ENCODE measurements at places on chromosomes 3 and 15.

DNA sequence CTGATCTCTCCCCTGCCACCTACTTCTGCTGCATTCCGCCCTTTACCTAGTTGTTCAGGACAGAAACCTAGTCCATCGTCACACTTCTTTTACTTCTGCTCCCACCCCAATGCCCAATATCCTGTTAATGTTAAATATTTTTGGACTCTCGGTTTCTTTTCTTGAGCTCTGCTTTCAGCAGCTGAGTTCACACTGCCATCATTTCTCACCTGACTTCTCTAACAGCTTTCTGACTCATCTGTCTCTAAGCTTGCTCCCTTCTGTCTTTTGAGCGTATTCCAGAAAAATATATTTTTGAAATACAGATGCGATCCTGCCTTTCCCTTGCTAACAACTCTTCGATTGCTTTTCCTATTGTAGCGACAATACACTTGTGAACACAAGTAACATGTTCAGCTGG, 183.4 kb downstream of the KLHL25 start:
- no peak for DNase-seq

DNA sequence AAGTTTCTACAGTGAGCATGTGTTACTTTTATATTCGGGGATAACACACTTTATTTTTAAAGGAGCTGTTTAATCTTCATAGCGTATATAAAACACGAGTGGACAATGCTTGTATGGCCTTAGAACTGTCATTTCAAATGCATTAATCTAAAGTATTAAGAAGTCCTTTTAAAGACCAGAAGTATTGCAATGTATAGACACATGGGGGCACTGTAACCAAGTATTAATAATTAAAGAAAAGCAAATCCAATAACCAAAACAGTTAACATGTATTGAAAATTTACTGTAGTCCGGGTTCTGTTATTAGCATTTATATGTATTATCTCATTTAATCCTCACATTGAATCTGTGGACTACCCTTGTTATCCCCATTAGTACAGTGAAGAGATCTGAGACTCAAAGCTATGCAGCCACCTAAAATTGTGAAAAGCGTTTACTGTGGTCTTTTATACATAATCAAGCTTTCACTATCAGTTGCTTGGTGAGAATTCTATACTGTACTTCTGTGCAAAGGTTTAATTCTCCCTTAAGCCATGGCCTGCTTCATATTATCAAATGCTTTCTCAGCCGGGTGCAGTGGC, 10.1 kb downstream of the ARL14 start:
- DNase-seq = no peak

DNA sequence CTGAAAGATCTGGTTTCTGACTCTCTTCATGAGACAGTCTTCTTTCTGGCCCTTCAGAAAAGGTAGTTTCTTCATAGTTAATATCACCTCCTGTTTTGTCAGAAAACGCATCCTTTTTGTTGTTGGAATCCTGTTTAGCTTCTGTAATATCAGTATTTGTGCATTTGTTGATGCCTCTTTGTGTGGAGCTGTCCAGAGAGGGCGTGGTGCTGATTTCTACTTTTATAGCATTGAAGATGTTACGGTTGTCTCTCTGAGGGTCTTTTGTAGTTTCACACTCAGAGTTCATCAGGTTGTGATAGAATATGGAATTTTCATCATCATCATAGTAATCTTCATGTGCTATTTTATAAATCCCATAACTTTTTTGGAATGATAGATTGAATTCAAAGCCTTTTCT, 8.9 kb downstream of the GPR149 start:
- DNase-seq = no peak

DNA sequence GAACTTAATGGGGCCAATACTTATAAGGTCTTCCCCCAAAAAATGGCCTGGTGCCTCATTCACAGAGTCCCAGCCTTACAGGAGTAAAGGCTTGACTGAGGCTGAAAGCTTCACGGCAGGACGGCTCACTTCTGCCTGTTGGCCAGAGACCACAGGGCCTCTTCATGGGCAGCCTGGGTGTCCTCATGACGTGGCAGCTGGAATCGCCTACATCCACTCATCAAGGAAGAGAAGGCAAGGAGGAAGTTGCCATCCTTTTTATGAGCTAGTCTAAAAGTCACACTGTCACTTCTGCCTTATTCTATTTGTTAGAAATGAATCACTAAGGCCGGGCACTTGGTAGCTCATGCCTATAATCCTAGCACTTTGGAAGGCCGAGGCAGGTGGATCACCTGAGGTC, 89.3 kb upstream of the DGKG start:
- no peak for DNase-seq

- DNase-seq = no peak
Observed at GRCh38 chr3:29890801-29891200, 609.9 kb downstream of the RBMS3 start.

Measured in AG04450 (cell line).